NCI-H2081 treated with DMSO at 0.1 percent for 48 hours (cell line): ENCODE measurements at places on chromosomes 6 and 20.

- DNase-seq = no peak
These were observed 150.3 kb downstream of the CDK19 start for GRCh38 chr6:110664933-110665332.

DNA sequence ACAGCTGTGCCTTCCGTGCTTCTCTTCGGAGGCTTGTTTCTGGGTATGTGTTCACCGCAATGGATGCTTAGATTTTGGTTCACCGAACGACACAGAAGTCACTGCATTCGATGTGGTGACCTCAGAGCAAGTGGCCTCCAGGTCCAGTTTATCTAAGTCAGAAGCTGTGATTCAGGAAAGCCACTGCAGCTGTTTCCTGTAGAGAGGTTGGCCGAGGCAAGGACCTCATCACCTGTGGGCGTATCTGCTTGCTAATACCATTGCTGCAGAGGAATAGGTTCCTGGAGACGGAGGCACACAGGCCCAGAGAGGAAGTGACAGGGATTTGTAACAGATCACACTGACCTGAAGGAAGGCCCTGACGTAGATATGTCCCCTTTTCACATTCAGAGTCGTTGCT is 82.7 kb downstream of the FARS2 start:
- no peak for DNase-seq

DNA sequence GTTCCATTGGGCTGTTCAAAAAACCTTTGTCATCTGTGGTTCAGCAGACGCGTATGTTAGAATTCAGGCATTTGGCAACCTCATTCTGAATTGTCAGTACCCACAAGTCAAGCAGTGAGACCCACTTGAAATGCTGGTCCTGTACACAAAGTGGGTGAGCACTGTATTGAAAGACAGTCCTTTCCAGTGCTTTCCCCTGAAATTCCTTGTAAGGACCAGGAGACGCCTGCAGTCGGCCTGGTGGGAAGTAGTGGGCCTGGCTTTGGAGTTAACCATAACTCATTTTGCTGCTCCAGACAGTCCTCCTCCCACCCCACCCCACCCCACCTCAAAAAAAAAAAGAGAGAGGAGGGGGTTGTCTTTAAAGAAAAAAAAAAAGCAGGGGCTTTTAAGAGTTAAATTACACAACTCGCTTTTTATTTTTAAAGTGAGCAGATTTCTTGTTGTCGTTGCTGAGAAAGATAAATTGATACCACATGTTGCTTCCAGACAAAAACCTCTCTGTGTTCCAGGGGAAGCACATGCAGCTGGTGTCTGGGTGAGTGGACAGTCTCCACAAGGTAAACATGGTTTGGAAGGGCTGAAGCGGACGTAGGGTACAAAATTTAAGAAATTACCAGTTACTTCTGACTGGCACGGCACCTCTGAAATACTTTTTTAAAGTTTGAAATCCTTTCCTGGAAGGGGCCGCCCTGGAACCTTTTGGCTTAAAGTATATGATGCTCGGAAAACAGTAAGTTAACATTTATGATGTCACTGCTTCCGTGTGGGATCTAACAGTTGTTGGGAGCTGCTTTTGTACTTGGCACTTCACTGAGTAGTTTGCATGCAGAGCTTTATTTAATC is 95.3 kb downstream of the FOXO3 start:
- DNase-seq = no peak

- no peak for DNase-seq
These were observed 273.9 kb downstream of the RFPL4B start for GRCh38 chr6:112620812-112621569.

DNA sequence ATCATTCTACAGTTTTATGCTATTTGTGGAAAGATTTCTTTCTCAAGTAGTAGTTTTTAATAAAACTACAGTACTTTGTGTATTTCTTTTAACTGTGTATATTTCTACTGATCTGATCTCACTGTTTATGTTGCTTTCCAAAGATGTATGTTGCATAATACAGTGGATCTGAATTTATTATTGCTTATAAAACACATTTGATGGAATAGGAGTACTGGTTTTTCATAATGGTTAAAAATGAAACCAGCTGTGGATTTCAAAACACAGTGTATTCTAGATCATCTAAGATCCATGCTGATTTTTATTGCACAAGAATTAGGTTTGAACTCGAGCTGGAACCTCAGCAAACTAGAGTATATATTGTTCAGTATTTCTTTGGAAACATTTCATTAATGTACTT is 8.0 kb downstream of the NKX2-4 start:
- no peak for DNase-seq

- DNase-seq = no peak
These were observed 3.4 kb downstream of the TEAD3 start for GRCh38 chr6:35493307-35493983.

DNA sequence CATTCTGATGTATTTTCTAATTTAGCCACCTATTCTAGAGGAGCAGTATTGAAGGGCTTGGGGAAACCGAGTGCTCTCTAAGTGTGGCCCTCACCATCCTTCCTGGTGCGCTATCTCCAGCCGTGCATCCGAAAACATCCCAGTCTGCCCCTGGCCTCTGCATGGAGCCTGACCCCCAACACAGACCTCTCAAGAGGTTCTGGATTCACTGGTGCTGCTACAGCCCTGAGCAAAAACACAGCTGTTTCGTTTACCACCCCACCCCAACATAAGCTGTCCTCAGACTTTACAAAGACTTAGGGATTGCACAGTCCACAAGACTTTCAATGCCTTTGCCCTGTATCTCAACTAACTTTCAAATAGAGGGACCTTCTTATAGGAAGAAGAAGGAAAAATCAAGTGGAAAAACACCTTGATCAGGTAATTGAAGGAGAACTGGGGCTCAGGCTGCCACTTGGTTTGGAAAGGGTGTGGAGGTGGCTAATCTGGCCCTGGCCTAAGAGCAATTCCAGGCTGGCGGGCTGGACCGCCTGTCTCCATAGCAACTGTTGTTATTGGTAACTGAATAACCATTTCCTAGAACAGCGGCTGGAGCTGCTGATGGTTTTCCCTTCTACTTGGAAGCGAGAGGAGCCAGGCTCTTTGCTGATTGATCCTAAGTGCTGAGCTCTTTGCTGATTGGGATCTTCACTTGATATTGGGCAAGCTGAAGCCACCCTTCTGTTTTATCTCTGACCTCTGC is 90.2 kb upstream of the TOX2 start:
- DNase-seq = no peak

DNA sequence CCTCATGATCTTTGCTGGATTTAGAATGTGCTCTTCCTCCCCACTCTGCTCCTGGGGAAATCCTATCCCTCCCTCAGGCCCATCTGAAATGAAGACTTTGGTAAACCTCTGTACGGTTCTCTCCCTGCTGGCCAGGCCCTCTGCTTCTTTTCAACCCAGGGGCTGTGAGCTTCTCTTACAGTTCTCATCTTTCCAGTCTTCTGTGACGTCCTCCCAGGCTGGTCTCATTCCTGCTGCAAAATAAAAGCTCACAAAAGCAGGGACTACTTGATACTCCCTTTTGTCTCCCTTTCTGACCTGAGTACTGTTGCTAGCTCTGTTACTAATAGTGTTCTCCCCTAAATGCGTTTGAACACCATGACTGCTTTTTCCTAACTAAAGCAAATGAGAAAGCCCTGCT is 46.3 kb downstream of the UNC5CL start:
- DNase-seq = no peak

- no peak for DNase-seq
These were observed 77.4 kb downstream of the TTLL2 start for GRCh38 chr6:167402195-167402686.

DNA sequence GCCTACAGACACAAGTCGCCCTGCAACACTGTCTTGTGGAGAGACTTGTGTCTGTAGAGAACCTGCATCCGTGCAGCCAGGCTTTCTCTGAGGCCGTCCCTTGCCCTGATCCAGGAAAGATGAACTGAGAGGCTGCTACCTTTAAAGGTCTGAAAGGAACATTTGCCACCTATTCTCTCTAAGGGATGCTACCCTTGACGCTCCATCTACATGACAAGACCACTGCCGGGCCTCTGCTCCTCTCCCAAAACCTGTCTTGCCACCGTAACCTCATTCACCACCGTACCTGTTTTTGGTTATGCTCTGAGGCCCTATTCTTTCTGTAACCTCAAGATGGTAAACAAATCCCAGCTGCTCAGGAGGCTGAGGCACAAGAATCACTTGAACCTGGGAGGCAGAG is 73.9 kb downstream of the FOXF2 start:
- no peak for DNase-seq

GRCh38 chr6:116369964-116370759 is 585 bp upstream of the DSE start:
- DNase-seq = no peak

DNA sequence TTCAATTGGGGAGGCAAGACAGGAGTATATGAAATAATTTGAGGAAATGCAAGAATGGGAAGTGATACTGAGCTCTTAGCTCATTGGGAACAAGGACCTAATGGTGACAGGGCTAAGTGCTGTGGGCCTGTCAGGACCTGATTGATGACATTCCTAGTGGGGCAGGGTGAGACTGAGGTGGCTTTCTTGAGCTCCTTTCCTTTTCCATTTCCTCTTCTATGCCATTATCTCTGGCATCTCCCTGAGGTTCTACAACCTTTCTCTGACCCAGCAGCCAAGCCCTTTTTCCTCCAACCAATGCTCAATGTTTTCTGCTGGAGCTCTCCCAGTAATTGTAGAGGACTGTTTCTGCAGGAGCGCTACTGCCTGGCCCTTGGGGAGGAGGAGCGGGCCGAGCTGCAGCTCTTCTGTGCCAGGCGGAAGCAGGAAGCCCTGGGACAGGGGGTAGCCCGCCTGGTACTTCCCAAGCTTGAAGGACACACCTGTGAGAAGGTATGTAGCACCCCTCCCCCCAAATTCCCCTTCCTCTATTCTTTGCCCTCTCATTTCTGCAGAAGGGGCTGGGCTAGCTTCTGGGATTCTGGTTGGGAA is 2.8 kb upstream of the TOMM6 start:
- no peak for DNase-seq
